Spinal cord (tissue), 10 donors: ENCODE measurements at places on chromosomes 11 and 22. TPM values are rescaled to one million over a fixed set of nuclear protein-coding genes. Genes with fewer than 3 reads are reported as not detected.

DNA sequence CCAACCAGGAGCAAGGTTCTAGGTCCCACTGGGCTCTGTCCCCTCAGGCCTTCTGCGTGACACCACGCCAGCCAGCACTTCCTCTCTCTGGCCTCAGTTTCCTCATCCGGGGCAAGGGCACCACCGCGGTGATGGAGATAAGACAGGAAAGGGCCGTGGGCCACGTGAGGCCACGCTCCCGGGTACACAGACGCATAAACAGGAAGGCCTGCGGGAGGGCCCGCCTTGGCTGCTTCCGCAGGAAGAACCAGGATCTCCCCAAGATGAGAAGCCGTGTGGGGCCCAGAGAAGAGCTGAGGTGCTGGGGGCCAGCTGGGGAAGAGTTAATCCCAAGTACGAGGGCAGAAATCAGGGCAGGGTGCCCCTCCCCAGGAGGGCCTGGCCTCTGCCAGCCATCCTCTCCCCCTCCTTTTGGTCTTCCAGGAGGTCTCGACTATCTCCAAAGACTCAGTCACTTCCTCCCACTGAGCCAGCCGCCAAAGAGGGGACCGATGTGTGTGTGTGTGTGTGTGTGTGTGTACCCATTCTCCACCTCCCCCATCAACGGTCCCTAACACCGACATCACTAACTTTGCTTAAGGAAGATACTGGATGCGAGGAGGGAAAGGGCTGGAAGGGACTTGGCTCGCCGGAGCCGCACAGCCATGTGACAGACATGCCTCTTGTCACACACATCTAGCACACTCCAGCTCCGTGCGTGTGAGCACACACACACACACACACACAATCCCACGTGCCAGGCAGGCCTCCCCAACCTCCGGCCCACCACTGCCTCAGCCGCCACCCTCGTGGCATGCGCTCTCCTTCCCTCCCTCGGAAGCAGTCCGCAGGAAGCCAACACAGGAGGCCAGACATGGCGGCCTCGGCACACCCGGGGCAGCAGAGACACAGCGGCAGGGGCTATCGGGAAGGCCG, 1.4 kb downstream of the MFNG start:
- no peak for DNase-seq

GRCh38 chr11:46633291-46634217, 16.2 kb downstream of the ATG13 start:
- no peak for DNase-seq

DNA sequence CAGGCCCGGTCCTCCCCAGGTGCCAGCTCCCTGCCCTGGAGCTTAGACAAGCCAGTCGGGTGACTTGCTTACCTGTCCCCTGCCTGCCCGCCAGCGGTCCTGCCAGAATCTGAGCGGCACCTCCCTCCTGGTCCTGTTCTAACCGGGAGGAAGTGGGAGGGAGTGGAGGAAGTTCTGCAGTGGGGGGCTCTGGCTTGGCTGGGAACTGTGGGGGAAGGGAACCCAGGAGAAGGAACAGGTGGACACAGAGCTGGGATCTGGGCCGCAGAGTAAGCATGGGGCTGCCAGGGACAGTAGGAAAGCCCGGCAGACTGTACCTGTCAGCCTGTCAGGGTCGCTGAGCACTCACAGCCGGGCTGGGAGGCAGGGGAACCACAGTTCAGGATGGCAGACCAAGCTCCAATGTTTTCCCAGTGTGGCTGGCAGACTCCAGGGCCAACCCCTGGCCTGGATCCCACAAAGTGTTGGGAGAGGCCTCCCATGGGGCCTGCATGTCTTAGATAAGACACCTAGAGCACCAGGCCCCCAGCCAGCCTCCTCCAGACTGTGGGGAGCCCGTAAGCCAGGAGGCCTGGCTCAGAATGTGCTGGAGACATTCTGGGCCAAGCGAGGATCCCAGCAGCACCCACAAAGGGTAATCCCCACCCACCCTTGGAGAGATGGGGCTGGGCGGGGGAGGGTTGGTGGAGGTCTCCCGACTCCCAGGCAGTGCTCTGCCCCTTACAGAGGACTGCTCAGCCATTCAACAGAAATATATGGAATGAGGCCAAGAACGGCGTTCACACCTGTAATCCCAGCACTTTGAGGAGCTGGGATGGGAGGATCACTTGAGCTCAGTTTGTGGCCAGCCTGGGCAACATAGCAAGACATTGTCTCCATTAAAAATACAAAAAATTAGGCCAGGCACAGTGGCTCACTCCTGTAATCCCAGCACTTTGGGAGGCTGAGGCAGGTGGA, 2.3 kb downstream of the CYB5R3 start:
- no peak for DNase-seq

The MPZL2 gene
- 19.5 TPM for total RNA-seq
